ENCODE measurements at places on chromosomes 12 and 14.

- DNase-seq: no peak
These were observed 107.5 kb upstream of the DYRK2 start for GRCh38 chr12:67540920-67541624.

- DNase-seq: no peak
These were observed 5.8 kb upstream of the EVL start for GRCh38 chr14:100059438-100059781.

DNA sequence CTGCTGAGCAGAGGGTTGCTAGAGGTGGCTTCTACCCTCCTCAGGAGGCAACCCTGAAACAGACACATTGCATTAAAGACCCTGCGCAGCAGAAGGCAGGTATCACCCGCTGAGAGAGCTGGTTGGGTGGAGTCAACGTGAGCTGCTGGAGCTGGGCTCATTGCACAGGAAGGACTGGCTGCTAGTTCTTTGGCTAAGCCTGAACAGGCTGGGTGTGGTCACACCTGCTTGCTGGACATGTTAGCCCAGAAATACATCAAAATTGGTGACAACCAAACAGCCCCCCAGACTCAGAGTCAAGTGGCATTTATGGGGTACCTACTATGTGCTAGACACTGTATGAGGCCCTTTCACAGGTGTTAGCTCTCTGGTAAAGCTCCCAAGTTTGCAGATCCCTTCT lies 33.8 kb upstream of the IRF2BPL start:
- no peak for DNase-seq

DNA sequence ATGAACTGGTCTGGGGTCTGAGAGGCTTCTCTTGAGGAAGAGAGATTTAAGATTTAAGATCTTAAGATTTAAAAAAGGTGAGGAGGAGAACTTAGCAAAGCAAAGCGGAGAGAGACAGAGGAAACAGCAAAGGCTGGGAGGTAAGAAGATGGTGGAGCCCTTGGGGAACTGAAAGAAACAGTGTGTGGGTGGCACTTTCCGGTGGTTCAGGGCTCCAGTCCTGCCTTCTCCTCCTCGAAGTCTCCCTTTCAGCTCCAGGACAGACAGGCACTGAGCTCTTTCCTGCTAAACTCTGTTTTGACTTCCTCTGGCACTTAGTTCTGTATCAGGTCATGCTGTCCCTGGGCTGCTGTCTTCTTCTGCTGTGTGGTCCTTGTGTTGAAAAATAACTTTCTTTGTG lies 298.7 kb upstream of the SRRM4 start:
- no peak for DNase-seq

- DNase-seq: no peak
These were observed 229.5 kb upstream of the PLXNC1 start for GRCh38 chr12:93918900-93919299.

- no peak for DNase-seq
These were observed 76.9 kb upstream of the SRSF5 start for GRCh38 chr14:69690042-69690441.

Measured in iPS DF 19.7 (cell line).